Stimulated activated CD8-positive, alpha-beta memory T cell treated with anti-CD3 and anti-CD28 coated beads, Interleukin-4, amount 100 ng/mL, for 1 hour (primary cell): ENCODE measurements at places on chromosomes 5 and 9.

DNA sequence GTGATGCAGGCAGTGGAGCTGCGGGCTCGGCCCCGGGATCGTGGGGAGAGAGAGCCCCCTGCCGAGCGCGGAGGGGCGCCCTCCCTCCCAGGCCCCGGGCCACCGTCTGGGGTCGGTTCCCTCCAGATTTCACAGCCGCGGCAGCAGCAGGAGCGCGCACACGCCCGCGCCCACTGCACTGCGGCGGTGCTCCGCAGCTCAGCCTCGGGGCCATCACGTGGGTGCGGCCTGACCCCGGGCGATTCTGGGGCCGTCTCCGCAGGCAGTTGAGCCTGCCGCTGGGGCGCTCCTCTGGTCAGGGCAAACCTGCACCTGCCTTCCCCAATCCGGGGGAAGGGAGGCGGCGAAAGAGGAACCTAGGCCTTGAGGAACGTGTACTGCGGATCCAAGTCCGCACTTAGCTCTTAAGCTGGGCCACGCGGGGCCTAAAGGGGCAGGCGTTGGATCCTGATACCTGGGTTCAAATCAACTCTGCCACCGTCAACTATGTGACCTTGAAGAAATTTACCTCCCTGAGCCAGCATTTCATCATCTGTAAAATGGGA lies 9.4 kb upstream of the DELE1 start:
- no peak for DNase-seq

DNA sequence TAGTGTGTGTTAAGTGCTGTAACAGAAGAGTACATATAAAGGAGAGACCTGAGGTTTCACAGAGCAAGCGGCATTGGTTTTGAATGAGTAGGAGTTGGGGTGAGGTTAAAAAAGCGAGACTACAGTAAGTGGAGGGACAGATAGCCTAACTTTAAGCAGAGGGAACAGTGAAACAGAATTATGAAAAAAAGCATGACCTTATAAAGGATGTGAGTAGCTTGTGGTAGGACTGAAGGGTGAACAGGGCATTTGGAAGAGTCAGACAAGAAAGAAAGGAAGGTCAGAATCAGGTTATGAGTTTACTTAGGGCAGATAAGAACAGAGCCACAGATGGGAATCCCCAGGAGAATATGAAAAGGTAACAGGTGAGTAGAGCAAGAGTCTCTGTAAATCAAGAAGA lies 22.5 kb downstream of the MSANTD3 start:
- DNase-seq, result no peak

- DNase-seq, result no peak
Observed at GRCh38 chr9:109336409-109336808, 15.6 kb upstream of the EPB41L4B start.

GRCh38 chr5:165996201-165996875 lies 2295.1 kb upstream of the WWC1 start:
- DNase-seq, result no peak

DNA sequence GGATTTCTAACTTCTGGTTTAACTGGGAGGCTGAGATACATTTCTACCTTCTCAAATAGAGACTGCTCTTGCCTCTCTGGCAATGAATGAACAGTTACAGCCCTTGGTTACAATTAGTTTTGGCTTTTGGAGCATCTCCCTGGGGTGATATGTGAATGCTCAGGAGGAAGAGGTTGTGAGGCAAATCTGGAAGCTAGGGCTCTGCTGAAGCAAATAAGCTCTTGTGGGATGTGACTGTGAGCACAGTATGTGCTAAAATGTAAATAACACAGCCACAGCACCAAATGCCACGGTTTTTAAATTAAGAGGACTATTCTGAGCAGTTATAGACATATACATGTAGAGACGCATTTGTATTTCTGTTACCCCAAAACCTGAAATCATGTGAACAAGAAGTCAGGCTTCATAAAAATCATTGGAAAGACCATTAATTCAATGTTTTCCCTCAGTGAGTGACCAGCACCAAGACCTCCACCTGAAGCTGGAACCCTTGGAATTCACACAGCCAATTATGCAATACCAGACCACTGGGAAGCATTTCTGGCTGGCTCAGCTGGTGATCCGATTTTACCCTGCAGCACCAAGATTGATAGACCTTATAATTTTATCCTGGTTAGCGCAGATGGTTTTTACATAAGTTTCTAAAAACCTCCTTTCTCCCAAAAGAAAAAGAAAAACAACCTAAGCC lies 3.0 kb upstream of the SLC44A1 start:
- no peak for DNase-seq

DNA sequence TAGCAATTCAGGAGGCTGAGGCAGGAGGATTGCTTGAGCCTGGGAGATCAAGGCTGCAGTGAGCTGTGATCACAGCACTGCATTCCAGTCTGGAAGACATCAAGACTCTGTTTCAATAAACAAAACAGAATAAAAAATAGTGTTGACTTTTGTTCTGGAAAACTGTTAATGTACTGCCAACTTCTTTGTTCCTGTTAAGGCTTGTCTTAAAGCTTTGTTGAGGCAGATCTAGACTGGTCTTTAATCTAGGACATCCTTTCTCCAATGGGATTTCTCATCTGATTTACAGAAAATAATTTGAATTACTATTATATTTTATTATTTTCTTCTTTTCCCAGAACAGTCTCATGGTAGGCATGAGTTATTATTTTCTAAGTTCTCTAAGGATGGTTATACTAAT lies 26.0 kb downstream of the BDP1 start:
- DNase-seq, result no peak

DNA sequence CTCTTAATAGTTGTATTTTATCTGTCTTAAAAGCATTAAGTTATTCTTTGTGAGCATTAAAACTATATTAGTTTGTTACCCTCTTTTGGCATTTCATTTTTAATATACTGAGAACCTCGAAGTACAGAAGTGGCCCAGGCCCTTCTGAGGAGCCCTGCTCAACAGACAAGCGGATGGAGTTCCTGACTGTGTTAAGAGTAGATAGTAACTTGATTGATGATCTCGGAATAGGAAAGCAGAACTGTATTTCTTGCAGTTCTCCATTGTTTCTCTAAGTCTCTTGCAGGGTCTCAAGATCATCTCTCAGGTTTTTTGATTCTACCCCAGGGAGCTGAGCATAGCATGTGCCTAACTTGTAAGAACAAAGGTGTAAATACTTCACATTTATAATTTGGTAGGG lies 139.6 kb downstream of the SMARCA2 start:
- no peak for DNase-seq

DNA sequence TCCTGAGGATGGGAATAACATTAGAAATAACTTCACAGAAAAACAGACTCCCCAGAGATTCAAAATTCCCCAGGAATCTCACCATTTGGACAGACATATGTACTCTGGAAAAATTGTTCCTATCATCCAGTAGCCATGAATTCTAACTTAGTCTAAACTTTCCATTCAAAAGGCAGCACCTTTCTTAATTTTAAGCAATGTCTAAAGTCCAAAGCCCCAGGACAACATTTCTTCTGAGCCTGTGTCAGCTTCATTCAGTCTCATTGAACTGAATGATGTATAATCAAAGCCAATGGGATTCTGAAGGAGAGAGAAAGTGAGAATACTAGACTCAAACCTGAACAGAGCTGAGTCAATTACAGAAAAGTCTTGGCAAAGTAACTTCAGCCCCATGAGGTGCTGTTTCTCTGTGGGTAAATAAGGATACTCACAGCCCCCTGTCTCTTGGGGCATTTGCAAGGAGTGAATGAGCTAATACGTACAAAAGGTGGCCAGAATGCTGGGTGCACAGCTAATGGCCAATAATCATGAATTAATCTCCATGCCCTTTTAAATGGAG lies 140.6 kb downstream of the SEMA5A start:
- DNase-seq, result no peak

GRCh38 chr5:131496400-131496713 lies 138.7 kb downstream of the RAPGEF6 start:
- no peak for DNase-seq
